ENCODE measurements at places on chromosomes 12 and 14.

DNA sequence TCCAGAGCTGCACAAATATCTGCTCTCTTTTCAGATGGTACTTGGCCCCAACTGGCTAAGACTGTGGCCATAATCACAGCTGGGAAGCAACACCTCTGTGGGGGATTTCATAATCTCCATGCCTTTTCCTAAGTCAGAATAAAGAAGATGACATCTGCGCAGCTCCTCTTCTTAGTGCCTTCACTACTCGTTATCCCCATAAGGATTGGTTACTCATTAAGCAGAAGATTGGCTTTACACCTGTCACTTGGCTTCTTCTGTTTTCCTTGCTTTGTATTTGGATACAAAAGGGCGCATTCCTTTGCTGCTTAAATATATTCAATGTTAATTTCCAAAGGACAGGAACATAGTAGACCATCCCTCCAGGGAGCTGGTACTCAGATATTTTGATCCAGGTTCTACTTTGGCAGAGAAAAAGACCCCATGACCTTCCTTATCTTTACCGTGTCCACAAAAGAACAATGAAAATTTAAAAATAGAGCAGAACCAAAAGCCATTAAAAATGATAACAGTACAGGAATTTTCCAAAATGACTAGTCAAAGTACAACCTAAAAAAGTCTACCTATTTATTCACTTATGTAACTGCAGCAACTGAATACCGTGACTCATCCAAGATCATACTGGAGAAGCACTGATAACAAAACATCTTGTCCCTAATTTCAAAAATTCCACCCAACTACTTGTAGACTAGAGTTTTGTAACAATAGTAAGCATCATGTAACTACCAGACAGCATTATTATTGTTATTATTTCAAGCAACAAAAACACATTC, 352.3 kb upstream of the TMPO start:
- DNase-seq: no peak

- no peak for DNase-seq
These were observed 409.2 kb upstream of the TMPO start for GRCh38 chr12:98106031-98106683.

DNA sequence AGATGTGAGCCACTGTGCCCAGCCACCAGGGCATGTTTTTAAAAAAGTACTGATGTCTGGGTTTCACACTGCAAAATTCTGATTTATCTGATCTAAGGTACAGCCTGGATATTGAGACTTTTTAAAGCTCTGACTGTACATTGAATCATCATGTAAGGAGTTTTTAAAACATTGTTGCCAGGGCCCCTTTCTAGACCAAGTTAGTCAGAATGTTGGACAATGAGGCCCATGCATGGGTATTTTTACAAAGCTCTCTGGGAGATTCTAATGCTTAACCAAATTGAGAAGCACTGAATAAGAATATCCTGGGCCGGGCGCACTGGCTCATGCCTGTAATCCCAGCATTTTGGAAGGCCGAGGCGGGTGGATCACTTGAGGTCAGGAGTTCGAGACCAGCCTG, 16.7 kb downstream of the TMEM19 start:
- no peak for DNase-seq

DNA sequence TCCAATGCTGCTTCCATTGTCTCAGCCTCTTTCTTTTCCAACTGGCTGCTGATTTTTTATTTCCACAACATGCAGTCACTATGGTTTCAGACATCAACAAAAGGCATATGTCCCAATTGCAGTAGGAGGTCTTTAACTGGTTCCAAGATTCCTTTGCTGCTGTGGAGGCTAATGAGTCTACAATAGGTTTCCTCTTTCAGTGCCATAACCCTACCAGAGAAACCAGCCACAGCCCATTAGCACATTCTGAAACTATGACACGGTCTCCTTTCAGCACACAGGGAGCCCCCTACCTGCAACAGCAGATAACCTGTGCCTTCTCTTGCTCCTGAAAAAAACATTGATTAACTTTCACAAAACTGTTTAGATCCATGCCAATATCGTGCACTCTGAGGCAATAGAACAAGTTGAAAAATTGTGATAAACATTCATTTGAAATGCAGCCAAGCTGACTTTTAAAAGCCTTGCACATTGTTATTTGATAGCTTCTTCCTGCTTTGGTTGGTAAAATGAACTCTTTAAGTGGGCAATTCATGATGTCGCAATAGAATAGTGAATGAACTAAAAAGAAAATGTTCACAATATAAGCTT, 32.4 kb downstream of the PLEKHG7 start:
- no peak for DNase-seq

- peak; percentile 48 for DNase-seq
These were observed 25.6 kb downstream of the KCNK13 start for GRCh38 chr14:90087433-90087832.

DNA sequence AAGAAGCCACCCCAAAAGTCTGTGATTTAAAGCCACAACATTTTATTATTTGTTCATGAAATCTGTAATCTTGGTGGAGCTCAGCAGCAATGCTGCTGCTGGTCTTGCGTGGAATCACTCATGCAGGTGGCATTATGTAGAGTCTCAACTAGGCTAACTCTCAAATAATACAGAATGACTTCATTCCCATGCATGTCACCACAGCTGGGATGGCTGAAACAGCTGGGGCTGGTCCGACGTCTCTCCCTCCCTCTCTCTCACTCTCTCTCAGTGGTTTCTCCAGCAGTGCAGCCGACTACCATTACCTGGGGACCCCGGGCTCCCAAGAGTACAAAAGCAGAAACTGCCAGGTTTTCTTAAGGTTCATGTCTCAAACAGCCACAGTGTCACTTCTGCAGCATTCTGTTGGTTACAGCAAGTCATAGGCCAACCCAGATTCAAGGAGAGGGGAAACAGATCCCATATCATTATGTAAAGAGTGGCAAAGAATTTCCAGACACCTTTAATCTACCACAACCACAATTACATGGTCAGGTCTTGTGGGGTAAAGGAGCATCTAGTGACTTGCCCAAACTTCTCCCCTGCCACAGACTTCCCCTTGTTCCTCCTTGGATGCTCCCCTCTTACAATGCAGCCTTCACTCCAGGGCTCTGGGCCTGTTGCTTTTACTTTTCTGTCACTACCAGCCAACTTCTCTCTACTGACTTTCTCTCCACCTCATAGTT, 192.0 kb upstream of the HMGA2 start:
- DNase-seq: no peak

DNA sequence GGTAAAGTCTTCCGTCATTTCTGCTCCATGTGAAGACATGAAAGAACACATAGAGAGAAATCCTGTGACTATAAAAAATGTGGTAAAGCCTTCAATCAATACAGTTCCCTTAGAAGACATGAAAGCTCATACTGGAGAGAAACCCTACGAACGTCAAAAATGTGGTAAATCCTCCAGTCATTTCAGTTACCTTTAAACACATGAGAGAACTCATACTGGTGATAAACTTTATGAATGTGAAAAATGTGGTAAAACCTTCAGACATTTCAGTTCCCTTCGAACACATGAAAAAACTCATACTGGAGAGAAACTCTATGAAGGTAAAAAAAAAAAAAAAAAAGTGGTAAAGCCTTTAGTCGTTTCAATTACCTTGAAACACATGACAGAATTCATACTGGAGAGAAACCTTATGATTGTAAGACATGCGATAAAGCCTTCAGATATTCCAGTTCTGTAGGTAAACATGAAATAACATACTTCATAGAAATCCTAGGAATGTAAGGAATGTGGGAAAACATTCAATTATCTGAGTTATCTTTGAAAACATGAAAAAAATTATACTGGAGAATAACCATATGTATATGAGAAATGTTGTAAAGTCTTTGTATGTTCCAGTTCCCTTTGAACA, 60.4 kb downstream of the MAP4K5 start:
- DNase-seq: no peak

DNA sequence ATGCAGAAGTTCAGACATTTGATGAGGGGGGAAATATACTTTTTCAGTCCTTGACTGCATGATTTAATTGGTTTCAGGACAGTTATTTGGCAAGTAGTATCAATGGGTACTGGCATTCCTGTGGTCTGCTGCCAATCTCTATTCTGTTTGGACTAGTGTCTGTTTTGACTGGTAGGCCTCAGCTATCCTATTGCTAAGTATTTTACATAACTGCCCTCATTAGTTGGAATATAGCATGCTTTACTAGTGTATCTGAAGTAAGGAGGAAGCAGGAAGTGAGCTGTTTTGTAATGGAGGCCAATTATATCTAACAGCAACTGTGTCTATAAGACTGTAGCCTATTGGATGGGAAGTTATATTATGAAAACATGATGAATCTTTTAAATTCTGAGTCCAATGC, 104.3 kb downstream of the FLRT2 start:
- no peak for DNase-seq

DNA sequence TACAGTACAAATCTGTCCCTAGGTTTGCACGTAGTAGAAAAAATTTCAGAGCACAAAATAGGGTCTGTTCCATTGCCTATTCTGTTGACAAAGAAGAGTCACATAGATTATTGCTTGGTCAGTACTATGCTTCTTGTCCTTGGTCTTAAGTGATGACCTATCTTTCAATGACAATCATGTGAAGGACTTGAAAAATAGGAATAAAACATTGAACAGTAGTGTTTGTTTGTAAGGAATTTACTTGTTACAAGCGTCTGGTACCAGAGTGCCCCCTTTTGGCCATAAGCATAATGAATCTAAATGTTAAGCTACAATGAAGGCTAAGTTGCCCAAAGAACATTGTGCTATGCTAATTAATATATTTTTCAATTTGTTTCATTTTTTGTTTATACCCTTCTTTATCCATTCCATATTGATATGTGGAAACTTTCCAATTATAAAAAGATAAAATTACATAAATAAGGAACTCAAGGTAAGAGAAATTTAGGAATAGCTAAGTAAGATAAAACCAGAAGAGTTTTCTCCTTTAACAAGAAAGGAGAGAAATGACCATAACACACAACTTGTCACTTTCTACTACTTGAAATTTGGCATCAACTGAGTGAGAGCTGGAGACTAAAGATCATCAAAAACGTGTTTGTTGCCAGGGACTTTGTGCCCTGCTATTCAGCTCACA, 204.7 kb downstream of the EPS8 start:
- no peak for DNase-seq

GRCh38 chr12:69821456-69822159, 3.4 kb upstream of the MYRFL start:
- DNase-seq: no peak

- DNase-seq: no peak
These were observed 16.1 kb downstream of the HCAR2 start for GRCh38 chr12:122687086-122687485.

DNA sequence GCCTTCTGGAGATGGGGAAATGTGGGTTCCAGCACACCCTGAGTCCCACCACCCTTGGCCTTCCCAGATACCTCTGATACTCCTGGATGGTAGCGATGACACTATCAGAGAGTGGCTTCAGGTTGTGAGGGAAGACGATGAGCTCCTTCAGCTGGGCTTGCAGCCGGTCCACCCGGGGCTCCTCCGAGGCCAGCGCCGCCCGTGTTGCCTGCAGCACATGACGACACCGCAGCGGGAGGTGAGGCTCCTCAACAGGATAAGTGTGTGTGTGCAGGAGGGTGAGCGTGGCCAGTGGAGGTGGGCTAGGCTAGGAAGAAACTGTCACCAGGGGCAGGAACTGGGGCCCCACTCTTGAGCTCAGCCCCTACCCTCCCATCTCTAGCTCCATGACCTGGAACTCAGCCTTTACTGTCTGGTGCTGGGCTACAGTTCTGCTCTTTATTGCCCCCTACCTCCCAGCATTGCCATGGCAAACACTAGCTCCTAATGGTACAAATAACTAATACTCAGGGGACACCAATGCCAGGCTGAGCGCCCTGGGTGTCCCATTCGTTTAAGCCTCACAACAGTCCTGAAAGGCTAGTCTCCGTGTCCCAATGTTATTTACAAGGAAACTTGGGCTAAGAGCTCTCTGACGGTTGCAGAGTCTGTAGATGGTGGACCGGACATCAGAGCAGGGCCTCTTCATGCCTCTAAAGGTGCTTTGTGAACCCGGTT, 64.1 kb downstream of the SYNE3 start:
- DNase-seq: no peak

DNA sequence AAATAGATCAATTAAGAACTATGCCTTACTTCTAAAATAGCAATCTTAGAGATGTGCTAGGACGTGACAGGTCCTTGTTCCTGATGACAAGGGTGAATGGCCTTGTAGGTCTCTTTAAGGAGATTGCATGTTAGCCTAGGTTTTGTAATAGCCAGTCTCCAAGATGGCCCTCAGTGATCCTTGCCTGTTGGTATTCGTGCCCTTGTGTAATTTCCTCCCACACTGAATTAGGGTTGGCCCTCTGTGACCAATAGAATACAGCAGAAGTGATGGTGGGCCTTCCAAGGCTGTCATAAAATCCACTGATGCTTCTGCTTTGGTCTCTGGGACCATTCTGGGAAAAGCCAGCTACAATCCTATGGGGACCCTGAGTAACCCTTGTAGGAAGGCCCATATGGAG, 38.2 kb upstream of the SNX6 start:
- peak; percentile 26 for DNase-seq

DNA sequence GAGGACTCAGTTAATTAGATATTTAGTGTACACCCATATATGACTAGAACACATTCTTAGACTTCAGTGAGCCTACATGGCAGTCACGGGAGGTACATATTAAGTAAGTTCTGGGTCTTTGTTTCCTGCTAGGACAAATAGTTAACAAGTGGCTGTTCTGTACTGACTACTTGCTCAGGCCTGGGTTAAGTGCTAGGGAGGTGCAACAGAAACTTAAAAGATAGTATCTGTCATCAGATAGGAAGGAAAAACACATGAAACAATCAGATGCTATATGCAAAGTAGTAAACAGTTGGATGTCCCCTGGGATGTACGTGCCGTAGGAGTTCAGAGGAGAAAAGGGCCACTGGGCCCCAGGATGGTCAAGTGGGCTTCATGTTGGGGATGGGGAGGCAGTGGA, 59.5 kb downstream of the SLC4A8 start:
- DNase-seq: no peak

DNA sequence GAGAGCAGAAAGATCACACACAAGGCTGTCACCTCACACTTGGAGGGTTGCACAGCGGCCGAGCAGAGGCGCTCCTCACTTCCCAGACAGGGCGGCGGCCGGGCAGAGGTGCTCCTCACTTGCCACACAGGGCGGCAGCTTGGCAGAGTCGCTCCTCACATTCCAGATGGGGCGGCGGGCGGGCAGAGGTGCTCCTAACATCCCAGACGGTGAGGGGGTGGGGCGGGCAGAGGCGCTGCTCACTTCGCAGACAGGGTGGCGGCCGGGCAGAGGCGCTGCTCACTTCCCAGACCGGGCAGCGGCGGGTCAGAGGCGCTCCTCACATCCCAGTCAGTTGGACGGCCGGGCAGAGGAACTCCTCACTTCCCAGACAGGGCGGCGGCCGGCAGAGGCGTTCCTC, 9.1 kb downstream of the TMBIM4 start:
- no peak for DNase-seq

DNA sequence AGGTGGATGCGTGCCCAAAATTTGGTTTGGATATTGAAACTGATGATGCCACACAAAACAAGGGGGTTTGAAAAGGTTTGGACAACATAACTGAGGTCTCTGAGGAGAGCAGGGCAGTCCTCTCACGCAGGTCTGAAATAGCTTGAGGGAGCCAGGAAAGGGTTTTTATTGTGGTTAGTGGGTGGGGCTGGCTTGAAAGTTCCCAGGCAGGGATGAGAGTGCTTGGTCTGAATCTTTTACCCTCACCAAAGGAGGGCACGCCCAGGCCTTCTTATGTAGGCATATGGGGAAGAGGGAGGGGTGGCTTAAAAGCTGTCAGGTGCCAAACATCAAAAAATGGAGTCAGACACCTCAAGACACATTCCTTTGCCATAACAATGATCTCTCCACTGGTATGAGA, 493.1 kb upstream of the CCDC196 start:
- DNase-seq: no peak

GRCh38 chr14:79730953-79731352, 480.4 kb downstream of the DIO2 start:
- DNase-seq: no peak

All from lower leg skin (tissue), 4 donors.